CD8-positive, alpha-beta T cell (primary cell): ENCODE measurements at places on chromosomes 5 and 9. TPM values are rescaled to one million over a fixed set of nuclear protein-coding genes. Genes with fewer than 3 reads are reported as not detected.

The BTNL8 gene
- total RNA-seq: not detected

The PCSK5 gene
- 13.7 TPM for total RNA-seq

The PCDH12 gene
- not detected for total RNA-seq

The PCDHGB3 gene
- not detected for total RNA-seq

The RANBP17 gene
- not detected for total RNA-seq

The KCNMB1 gene
- total RNA-seq: not detected

The PAPPA gene
- total RNA-seq: not detected

The TEK gene
- total RNA-seq: not detected

The UNC5A gene
- not detected for total RNA-seq

The IFNA4 gene
- total RNA-seq: not detected

The SPATA31D4 gene
- total RNA-seq: not detected

The PCDHGA12 gene
- not detected for total RNA-seq

The ZNF618 gene
- 0.67 TPM for total RNA-seq

The HAUS6 gene
- total RNA-seq: 16.5 TPM

The SMIM32 gene
- not detected for total RNA-seq

The HBEGF gene
- total RNA-seq: 0.30 TPM

The LRRC70 gene
- 3.4 TPM for total RNA-seq
